ENCODE measurements at places on chromosomes 7 and 10.

GRCh38 chr7:137846549-137846826, 286 bp downstream of the DGKI start:
- DNase-seq = no peak

- peak; percentile 31 for DNase-seq
Observed at GRCh38 chr10:86535132-86535882, 13.7 kb upstream of the WAPL start.

DNA sequence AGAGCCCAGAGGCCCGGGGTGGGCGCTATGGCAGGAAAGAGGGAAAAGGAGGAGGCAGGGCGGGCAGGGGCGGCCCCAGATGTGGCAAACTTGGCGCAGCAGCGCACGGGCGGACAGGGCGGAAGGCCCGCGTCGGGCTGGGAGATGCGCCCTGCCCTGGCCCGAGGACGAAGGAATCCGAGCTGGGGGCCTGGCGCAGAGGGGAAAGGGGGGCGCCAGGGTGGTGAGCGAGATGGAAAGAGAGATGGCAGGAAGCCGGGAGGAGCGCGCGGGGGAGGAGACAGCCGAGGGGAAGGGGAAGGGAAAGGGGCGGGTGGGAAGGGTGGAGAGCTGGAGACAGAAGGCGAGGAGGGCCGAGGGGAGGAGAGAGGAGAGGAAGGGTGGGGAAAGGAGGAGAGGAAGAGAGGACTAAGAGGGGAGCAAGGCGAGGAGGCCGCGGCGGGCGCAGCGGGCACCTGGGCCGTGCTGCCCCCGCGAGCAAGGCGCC, at the start of gene MARVELD1:
MARVELD1 (plus strand) TSS at position 392 of the 487 bp plus-strand sequence. CDS start 147 bp downstream, outside the sequence.
- DNase-seq = peak; percentile 63

- DNase-seq = no peak
Observed at GRCh38 chr10:78688230-78688900, 380.4 kb upstream of the ZMIZ1 start.

DNA sequence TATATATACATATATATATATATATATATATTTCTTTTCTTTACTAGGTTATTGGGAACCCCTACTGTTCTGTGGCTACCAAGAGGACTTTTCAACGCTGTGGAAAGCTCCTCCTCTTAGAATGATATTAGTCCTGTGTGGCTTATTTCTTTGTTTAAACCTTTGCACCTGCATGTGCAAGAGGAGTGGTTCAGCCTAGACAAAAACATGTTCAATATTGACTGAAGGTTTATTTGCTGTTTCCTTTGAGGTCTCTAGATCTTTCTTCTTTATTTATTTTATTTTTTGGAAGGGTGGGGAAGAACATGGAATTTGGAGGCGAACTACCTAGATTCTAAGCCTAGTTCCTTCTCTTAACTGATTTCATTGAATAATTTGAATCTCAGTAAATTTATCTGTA, 118.1 kb downstream of the GNAT3 start:
- no peak for DNase-seq

DNA sequence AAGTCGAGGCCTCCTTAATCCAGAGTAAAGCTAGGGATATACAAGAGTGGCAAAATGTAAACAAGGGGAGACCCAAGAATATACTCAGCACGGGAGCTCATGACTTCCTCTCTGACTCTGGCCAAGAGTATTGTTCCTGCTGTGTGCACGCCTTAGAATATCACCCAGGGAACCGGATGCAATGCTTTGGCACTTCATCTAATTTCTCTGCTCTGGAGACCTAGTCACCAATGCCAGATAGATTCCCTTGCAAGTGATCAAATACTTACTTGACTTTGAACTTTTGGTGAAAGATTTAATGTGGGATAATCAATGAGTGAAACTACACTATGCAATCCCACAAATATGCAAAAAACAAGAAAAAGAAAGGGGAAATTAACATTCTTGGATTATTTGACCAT, 695.5 kb downstream of the INHBA start:
- peak; percentile 6 for DNase-seq

DNA sequence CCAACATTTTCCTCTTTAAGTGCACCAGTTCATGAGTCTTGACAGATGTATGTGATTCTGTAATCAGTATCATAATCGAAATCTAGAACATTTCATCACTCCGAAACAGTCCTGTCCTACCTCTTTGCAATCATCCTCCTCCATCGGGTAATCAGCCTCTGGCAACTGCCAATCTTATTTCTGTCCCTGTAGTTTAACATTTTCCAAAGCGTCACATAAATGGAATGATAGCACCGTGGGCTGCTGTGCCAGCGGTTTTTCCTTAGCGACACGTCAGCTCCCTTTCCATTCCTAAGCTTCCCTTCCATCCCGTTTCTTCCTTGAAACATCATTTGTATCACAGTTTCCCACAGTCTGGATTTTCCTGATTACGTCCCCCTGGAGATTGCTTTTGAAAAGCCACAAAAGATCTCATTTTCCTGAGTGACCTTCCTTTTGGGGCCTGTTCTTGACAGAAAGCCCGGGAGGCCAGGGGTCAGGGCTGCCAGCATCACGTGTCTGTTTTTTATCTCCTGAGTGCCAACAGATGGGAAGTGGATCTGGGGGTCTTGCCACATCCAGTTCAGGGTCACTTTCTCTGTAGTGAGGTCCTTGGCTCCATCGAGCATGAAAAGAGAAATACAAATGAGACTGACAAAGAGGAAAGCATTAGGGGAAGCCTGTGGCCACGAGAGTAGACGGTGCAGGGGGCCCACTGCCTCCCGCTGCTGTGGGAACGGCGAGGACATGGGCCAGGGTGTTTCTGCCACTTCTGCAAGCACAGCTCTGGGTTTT, 31.6 kb downstream of the TMEM120A start:
- no peak for DNase-seq

- DNase-seq = peak; percentile 5
Observed at GRCh38 chr10:36441557-36441956, 683.8 kb upstream of the ANKRD30A start.

All from epithelial cell of esophagus (primary cell).